ENCODE measurements at places on chromosomes 2 and 18. TPM values are rescaled to one million over a fixed set of nuclear protein-coding genes. Genes with fewer than 3 reads are reported as not detected.

The ACVR1C gene
- total RNA-seq: 0.19 TPM

The GPR45 gene
- total RNA-seq: not detected

The FOXI3 gene
- total RNA-seq: not detected

The SP9 gene
- not detected for total RNA-seq

The ARL4C gene
- 163 TPM for total RNA-seq

The DYNAP gene
- total RNA-seq: not detected

The C2orf66 gene
- total RNA-seq: 0.19 TPM

The ABCB11 gene
- not detected for total RNA-seq

Data from aortic smooth muscle cell (primary cell).